Cardiac fibroblast (primary cell): ENCODE measurements at places on chromosomes 7 and 10.

GRCh38 chr7:1054861-1055450 lies 10.6 kb downstream of the GPR146 start:
- no peak for DNase-seq

DNA sequence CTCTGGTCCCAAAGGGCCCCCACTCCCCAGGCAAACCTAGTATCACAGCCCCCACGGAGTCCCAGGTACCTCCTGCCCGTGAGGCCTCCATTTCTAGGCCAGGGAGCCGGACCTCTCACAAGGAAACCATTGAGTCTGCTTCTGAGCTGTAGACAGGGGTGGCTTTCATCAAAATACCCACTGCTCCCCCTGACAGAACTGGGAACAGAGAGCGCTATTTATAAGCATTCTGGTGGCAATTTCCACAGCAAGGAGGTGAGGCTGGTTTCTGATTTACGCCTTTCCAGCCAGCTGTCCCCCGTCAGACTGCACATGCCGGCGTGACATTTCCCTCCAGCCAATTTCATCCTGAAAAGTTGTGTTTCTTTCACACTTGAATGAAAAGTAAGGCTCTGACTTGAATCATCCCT lies 407.5 kb upstream of the PRKCQ start:
- DNase-seq: no peak

DNA sequence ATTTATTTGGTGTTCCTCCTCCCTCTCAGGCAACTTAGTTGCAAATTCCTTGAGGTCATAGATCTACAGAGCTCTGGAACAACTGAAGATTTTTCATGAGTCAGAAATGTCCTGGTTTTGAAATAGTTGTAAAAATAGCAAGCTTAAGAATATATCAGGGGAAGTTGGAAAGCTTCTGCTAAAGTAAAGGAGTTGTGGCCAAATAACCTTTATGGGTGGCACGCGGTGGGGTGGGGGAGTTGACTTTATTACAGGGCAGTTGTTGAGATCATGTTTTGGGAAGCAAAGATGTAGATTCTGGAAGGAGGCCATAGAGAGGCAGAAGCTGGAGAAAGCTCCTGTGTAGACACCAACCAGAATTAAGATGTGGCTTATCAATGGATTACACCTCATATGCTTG lies 326.0 kb upstream of the MTPN start:
- no peak for DNase-seq

GRCh38 chr7:142053988-142054387 lies 57.5 kb upstream of the MGAM2 start:
- peak; percentile 97 for DNase-seq

DNA sequence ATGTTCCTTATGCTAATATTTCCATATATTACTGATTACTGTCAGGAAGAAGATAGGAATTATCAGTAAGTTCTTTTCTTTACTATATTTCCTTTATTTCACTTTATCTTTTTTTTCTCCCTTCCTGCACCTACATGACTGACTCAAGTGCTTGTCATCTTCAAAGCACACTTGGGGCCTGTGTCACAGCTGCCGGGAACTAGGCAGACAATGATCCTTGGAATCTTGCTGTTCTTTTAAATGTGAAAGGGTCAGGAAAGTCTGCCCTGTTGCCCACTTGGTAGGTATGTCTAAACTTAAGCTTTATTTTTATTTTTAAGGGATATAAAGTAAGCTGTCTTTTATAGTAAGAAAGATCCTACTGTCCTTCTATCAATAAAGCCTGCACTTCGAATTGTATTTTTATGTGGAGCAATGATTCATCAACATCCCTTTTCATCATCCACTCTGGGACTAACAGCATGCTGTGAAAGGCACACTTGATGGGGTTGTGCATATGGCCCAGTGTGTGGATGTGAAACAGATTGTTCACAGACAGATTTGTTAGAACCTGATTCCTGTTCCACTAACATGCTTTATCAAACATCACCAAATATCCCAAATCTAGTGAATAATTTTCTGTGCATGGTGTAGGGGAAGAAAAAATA lies 556.9 kb downstream of the DNAJB9 start:
- peak; percentile 5 for DNase-seq

DNA sequence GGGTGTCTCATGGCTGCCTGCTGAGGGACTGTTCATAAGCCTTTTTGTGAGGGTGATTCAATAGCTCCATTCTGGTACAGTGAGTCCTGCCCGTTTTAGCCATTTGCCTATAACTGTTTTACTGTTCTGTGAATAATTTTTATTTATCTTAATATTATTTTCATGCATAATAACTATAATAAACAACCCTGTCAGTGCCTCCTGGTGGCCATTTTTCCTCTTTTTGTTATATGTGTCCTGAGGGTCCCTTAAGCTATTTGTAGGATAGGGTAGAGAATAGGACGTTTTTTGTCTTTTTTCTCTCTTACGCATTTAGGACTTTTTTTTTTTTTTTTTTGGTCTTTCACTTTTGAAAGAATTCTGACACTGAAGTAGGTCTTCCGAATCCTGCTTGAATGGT lies 2.9 kb downstream of the C1QL3 start:
- peak; percentile 33 for DNase-seq

DNA sequence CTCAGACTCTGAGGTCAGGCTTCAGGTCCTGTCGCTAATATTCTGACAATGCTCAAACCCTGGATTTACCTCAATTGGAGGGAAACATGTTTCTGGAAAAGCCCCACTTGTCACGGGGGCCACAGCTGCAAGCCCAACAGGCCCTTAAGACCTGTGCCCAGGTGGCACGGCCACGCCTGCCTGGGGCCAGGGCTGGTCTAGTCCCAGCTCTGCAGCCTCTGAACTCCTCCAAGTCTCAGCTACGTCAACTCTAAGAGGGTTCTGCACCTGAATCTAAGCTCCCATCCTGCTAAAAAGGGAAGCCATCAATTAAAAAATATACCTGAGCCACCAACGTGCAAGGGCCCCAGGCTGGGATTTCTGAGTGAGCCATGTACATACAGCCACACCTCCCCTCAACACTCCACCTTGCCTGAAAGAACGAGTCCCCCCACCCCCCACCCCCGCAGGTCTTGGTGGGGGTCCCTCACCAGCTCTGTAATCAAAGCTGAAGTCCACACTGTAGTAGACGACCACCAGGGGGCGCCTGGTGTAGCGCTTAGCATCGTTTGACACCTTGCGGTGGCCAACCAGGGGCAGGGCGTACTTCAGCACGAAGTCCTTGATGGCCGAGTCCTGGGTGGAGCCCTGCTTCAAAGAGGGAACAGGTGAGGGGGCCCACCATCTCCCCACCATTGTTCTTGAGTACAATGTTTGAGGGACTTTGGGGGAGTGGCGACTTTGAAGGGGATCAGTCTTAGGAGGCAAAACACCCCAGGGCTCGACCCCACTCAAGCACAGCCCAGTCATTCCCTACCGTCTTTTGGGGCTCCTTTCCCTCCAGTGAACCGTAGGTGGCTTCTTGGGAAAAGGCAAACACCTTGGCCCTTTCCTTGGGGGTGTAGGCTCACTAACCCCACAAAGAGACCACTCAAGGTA lies 22.6 kb downstream of the PDIA4 start:
- peak; percentile 74 for DNase-seq

DNA sequence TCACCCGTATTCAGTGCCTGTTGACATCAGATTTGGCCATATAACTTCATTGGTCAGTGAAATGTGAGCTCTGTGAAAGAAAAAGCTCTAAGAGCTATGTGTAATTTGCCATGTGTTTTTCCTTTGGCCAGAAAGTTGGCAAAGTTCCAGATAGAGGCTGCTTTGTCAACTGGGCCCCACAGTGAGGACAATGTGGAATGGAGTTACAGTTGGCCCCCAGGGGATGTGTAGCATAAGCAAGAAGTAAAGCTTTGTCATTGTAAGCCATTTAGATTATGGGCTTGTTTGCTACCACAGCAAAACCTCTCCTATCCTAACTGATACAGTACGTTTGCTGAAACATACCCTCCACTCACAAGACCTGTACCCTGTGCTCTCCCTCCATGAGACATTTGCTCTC lies 119.1 kb upstream of the HABP2 start:
- no peak for DNase-seq

GRCh38 chr10:11639849-11640764 lies 28.7 kb upstream of the USP6NL start:
- DNase-seq: no peak

GRCh38 chr10:132182591-132182990 lies 4.2 kb upstream of the DPYSL4 start:
- no peak for DNase-seq
